CD4-positive, alpha-beta T cell treated with Interleukin-12 subunit alpha and Interleukin-12 subunit beta, for 1 hour (primary cell): ENCODE measurements at places on chromosomes 2 and 18.
A peak's percentile ranks its signal among the peaks of the same experiment; 100 is the strongest.

DNA sequence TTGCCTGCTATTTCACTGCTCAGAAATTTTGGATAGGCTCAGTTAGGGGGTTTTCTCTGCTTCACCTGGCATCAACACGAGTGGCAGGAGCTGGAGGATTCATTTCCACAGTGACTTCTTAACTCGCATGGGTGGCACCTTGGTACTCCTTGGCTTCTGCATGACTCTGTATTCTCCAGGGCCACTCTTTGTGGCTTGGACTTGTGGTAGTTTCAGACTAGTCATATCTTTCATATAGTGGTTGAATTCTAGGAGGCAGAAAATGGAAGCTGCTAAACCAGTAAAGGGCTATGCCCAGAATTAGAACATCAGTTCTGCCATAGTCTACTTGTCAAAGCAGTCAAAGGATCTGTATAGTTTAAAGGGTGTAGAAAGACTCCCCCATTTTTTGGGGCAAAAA lies 6.8 kb downstream of the MAIP1 start:
- no peak for DNase-seq

- no peak for DNase-seq
Measured at GRCh38 chr2:11795590-11795989, 49.2 kb downstream of the LPIN1 start.

GRCh38 chr18:39624961-39625360 lies 2059.4 kb upstream of the CELF4 start:
- DNase-seq: no peak

DNA sequence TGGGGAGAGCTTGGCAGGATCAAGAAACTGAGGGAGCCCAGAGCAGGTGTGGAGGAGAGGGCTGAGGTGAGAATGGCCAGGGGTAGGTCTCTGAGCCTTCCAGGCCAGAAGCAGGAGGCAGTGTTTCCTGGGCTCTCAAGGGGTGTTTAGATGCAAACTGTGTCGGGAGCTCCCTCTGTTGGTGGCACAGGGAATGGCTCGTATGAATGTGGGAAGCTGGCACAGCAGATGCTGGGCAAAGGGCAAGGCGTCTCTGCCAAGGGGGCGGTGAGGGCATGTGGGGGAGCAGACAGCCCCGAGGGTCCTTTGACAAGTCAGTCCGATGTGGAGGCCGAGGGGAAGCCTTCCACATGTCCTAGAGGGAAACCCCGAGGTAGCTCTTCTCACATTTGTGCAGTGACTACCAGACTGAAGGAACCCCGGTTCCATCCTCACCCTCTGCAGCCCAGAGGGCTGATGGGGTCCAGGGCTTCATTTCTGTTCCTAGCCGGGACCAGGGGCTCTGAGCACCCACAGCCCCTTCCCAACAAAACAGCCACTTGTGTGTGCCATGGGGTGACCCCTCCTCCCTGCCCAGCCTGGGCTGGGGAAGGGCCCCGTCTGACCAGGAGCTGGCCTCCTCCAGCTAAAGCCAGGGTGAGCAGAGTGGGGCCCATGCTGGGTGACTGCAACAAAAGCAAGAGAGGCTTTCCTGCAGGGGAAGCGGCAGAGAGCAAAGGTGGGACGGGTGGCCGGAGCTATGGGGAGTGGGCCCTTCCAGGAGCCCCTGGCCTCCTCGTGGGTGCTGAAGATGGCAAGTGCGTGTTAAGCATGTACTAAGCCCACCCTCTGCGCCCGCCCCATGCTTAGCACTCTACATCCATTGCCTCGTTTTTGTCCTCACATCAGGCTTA lies 103.4 kb downstream of the SEPTIN10 start:
- DNase-seq: peak; percentile 74

DNA sequence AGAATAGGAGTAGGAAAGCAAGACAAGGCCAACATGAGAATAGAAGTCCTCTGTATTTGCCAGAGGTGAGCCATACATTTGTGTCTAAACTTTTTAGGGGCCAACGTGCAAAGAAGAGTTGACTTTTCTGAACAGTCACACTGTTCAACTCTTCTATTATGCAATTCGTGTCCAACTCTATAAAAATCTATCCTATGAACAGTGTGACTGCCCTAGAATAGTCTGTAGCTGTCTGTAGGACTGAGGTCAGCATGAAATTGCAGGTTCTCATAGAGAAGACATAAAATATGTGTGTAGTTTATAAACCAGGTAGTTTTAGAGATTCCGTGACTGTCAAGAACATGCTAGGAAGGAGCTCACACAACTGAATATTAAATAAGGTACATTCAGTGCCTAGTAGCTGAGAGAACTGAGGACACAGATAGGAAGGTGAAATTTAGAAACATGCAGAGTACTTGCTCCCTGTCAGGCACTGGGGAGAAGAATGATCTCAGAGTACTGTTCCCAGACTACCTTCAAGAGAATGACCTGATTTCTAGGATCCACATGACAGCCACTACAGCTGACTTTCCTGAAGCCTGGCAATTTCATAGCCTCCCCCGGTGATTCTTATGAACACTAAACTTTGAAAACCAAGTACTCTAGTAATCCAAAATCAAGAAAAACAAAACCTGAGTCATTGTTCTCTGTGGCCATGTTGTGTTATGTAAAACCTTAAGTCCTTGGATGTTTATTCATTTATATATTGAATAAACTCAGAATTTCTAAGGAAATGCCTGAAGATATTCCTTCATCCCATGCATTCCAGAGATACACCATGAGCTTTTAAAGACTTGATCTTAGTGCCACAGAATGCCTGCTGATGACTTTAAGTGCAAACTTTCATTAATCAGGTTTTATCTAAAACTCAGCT lies 201.5 kb upstream of the BOD1L2 start:
- no peak for DNase-seq

GRCh38 chr2:225270861-225271260 lies 128.6 kb upstream of the NYAP2 start:
- peak; percentile 30 for DNase-seq

DNA sequence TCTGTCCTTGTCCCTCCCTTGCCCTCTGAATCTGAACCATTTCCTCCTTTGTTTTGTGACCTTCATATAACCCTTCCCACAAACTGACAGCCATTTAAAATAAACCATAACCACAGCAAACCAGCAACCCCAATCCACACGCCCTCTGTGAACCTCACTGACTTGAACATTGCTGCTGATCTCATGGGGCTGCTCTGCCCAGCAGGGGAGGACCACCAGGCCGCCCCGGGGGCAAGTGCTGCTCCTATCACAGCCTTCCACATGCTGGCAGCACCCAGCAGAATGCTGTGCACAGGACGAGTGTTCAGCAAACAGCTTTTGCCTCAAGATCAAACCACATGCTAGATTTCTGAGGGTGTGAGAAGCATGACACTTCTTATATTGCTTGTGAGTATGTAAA lies 73.9 kb upstream of the UXS1 start:
- DNase-seq: peak; percentile 14

- DNase-seq: no peak
Measured at GRCh38 chr2:171512683-171513195, 9.5 kb upstream of the CYBRD1 start.

GRCh38 chr18:24810561-24811305 lies 350.3 kb downstream of the HRH4 start:
- DNase-seq: no peak

DNA sequence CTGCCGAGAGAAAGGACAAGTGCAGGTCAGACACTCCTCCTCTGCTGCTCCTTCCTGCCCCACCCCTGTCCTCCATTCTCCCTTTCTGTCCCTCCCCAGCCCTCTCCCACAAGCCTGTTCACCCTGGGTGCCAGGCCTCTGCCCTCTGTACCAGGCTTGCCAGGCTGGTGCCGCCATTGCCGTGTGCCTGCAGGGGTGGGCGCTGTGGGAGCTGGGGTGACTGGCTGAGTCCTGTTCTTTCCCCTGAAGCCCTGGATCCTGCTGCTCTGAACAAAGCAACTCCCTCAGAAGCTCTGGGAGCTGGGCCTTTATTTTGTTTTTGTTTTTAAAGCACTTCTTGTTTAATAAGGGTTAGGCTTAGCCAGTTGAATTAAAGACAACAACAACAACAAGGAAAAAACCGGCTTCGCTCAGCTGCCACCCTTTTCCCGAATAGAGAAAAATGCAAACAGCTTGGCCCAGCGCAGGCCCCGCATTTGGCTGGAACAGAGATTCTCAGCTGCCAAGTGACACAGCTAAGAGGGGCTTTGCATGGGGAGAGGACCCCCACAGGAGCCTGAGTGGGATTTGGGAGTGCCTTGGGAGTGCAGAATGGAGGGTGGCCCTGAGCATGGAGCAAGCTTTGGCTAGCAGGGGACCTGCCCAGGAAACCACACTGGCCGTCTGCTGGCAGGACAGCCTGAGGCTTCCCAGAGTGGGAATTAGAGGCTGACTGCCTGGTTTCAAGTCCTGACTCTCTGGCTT lies 9.1 kb downstream of the PCARE start:
- no peak for DNase-seq

DNA sequence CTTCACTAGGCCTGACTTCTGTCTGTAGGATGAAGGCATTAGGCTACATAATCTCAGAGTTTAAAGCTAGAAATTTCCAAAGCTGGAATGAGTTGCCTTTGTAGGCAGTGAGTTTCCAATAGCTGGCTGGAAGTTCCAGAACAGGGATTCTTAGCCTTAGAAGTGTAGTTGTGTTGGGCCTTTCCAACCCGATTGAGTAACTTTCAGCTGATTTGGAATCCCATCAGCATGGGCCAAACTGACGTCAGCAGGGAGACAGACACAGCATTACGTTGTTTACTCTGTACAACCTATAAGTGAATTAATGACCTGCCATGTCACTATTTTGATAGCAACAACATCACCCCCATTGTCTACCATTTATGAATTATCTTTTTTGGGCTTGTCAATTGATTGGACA lies 56.9 kb downstream of the SETBP1 start:
- no peak for DNase-seq

GRCh38 chr2:45714679-45715078 lies 63.2 kb downstream of the PRKCE start:
- no peak for DNase-seq

DNA sequence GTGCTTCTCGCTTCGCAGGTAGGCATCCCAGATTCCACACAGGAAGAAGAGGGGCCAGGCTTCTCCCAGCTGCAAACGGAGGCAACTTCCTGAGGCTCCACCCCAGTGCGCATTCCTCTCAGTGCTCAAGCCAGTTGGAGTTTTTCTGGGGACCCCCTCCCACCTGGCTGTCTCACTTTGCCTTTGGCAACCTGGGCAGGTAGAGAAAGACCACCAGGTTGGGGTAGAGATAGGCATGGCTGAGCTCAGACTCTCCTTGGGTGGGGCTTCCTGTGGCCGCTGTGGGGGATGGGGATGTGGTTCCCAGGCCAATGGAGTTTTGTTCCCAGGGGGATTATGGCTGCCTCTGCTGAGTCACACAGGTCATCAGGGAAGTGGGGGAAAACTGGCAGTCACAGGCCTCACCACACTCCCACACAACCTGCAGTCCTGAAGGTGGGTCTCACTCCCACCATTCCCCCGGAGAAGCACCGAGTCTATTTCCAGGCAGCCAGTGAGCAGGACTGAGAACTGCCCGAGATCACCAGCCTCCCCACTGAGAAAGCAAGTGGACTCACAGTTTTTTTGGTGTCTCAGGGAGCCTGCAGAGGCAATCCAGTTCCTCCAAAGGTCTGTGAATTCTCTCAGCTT lies 38.1 kb downstream of the SLC39A10 start:
- DNase-seq: no peak

- no peak for DNase-seq
Measured at GRCh38 chr2:219578811-219579613, 6.9 kb downstream of the INHA start.

DNA sequence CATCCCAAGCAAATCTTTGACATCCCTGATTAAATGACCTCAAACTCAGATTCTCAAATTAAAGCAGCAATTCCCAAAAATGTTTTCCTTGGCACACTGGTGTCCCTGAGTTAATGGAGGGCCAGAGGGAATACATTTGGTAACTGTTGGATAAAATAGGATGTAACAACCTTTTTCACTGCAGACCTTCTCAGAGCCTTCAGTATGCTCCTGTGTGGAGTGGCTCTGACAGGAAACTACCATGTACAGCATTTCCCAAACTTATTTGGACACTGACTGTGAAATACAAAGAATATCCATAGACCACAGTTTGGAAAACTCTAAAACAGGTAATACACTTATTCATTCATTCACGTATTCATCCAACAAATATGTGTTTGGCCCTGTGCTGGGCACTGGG lies 91.8 kb downstream of the TFCP2L1 start:
- DNase-seq: no peak

DNA sequence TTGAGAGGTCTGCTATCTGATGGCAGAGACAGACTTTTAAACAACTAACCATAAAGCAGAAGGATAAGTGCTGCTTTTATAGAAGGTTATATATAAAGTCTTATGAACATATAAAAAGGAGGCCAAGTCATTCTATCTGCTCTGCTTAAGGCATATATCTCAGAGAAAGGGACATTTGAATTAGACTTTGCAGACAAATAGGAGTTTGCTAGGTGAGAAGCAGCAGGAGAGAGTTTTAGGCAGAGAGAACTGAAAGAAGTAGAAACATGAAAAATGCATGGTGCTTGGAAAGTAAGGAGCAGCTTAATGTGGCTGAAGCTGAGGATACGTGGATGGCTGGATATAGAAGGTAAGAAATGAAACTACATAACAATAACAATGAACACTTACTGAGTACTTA lies 65.4 kb downstream of the LYPD1 start:
- DNase-seq: no peak

DNA sequence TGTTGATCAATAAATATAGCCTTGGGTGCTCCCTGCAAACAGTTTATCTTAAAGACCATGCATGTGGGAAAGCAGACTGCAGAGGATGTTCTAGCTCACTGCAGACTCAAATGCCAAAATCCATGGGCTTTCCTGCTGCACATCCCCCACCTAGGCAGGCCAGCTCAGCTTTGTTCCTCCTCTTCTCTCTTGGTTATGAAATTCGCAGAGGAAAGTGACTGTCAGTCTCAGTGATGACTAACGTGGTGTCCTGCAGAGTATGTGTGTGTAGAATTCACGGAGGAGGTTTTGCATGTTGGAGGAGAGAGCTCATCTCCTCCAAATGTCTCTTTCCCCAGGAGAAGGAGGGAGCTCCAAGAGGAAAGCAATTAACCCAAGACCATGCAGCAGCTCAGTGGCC lies 21.4 kb upstream of the KCNS3 start:
- no peak for DNase-seq

DNA sequence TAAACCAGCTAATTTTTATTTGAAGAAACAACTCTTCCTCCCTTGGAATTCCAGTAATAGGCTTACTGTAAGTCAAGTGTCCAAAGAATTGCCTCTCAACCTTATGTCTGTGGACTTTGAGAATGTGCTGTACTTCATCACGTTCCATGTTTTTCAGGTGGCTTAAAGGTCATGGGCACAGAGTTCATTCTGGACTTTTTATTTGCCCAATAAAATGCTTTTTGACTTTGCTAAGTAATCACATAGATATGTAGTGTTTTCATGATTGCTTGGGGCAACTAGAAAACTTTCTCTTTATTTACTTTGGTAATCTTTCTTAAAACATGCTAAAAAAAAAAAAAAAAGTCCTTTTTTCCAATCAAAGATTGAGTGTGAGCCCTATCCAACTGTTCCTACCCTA lies 10.4 kb upstream of the DNAH7 start:
- no peak for DNase-seq

- no peak for DNase-seq
Measured at GRCh38 chr18:49189772-49190171, 239.0 kb upstream of the SMAD7 start.

- DNase-seq: no peak
Measured at GRCh38 chr18:8657873-8658470, 47.4 kb upstream of the MTCL1 start.

- DNase-seq: no peak
Measured at GRCh38 chr2:221025398-221025797, 546.7 kb downstream of the EPHA4 start.
